ENCODE measurements at places on chromosomes 16 and 17.

GRCh38 chr17:38942696-38943334, 17.4 kb downstream of the LASP1NB start:
- DNase-seq: no peak

DNA sequence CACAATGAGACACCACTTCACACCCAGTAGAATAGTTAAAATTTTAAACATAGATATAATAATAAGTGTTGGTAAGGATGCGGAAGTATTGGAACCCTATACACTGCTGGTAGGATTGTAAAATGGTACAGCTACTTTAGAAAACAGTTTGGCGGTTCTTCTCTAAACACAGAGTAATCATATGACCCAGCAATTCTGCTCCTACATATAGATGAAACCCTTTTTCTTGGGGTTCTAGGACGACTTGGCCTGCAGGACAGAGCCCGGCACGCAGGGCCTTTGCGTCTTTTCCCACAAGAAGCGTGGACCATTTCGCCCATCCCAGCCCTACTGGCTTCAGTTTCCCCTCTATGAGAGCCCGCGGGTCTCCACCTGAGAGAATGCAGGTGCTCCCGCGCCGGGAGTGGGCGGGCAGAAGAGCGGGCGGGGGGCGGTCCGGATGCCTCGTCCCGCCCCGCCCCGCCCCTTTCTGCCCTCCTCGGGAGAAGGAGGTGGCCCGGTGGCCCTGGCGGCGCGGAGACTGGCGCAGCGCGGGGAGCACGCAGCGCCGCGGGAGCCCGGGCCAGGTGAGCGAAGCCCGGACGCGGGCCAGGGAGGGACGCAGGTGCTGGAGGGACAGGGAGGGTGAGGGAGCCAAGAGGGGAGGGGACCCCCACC, at the start of gene SDR42E2:
Gene SDR42E2, plus strand, starts transcription at position 508 of the 657 bp plus-strand sequence. CDS start 3,077 bp downstream, outside the sequence.
- no peak for DNase-seq

- DNase-seq: no peak
Measured at GRCh38 chr16:22320572-22321339, 23.5 kb downstream of the POLR3E start.

GRCh38 chr17:49978501-49978900, 9.5 kb downstream of the DLX4 start:
- peak; percentile 75 for DNase-seq

- DNase-seq: peak; percentile 61
Measured at GRCh38 chr17:47692895-47693730, 848 bp upstream of the TBKBP1 start.

Measured in NB4 (cell line).